Activated T-cell treated with anti-CD3 and anti-CD28 coated beads, Interleukin-2, amount 50 U/mL, for 4 hours (primary cell): ENCODE measurements at places on chromosomes 2 and 18. TPM values are rescaled to one million over a fixed set of nuclear protein-coding genes. Genes with fewer than 3 reads are reported as not detected.

The ARHGAP25 gene
- total RNA-seq = 52.1 TPM

The UGT1A4 gene
- total RNA-seq = not detected

The SH2D6 gene
- 0.40 TPM for total RNA-seq

The TMEM87B gene
- 10.0 TPM for total RNA-seq

The MLPH gene
- 0.48 TPM for total RNA-seq

The PROM2 gene
- total RNA-seq = 0.53 TPM

The ANXA4 gene
- total RNA-seq = 12.4 TPM

The SERTAD2 gene
- total RNA-seq = 10.5 TPM

The COLEC11 gene
- total RNA-seq = 0.43 TPM

The PDE11A gene
- not detected for total RNA-seq

The EFHD1 gene
- total RNA-seq = 0.16 TPM

The CDH2 gene
- total RNA-seq = 0.22 TPM

The METAP1D gene
- total RNA-seq = 5.1 TPM

The POTEC gene
- not detected for total RNA-seq

The TCF4 gene
- total RNA-seq = 0.91 TPM

The RMND5A gene
- total RNA-seq = 40.0 TPM

The SLC4A5 gene
- total RNA-seq = 1.3 TPM

The SIX3 gene
- total RNA-seq = not detected

The C1QL2 gene
- not detected for total RNA-seq
